ENCODE measurements at places on chromosomes 5 and 9.

- no peak for DNase-seq
Measured at GRCh38 chr9:109535365-109535764, 37.3 kb upstream of the PTPN3 start.

DNA sequence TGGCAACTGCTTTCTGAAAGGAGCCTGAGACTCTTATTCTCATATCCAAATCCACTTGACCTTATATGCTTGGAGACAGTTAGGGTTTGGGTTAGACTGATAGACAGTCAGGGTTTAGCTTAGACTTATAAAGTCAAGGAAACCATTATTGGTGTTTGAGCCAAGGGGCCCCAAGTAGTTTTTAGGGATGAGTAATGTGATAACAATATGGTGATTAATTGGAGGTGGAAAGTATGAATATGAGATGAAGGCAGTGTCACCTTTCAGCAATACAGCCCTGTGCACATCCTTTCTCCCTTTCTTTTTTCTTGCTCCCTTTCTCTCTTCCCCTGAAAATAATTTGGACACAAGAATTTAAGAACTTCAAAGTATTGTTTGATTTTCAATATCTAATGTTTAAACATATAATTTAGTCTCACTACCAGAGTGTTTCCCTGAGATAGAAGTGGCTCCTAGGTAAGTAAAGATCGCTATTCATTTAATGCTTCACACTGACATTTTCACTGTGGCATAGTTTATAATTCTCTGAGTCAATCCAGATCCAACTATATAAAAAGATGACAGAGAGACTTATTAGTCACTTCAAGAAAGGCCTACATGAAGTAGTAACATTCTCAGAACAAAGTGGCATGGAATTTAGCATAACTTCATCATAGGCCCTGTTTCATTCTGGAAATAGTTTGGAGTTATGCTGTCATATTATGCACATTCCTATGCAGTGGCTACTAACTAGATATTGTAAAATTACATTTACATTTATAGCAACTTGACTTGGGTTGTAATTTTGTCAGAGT, 200.8 kb downstream of the CHSY3 start:
- no peak for DNase-seq

- no peak for DNase-seq
Measured at GRCh38 chr9:134355561-134356279, 29.5 kb downstream of the RXRA start.

DNA sequence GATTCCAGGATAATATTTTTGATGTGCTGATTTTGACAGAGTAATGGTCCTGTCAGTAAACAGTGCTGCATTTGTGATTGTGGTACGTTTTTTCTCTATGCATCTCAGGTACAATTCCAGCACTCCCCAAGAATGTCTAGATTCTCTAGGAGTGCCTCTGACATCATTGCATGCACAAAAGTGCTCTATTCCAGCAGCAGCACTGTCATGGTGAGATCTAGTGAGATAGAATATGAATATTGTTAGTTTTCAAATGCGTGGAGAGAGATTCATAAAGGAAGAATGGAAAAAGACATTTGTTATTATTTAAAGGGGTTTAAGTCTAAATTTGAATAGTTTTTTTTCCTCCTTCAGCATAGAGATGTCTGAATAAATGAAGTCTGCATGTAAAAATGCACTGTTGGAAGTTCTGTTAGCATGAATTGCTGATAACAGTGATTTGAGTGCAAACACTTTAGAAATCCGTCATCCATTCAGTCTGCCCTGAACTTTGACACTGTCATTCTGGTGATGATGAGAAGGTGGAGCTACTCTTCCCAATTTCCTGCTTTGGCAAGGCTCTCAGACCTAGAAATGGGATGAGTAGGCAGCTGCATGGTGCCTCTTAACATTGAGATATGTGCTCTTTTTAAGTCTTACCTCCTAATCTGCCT, 84.6 kb downstream of the GAPVD1 start:
- no peak for DNase-seq

GRCh38 chr5:139131921-139132432, 66.2 kb downstream of the SIL1 start:
- DNase-seq, result no peak

- DNase-seq, result no peak
Measured at GRCh38 chr5:34009610-34010009, 1.8 kb upstream of the AMACR start.

DNA sequence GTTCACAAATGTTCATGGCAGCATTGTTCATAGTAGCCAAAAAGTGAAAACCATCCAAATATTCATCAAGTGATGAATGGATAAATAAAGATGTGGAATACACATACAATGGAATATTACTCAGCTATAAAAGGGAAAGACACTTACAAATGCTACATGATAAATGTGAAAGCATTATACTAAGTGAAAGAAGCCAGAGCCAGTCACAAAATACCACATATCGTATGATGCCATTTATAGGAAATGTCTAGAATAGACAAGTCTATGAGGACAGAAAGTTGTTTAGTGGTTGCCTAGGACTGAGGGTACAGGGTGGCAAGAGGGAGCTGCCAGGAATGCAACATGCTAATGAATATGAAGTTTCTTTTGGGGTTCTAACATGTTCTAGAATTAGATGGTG, 148.7 kb downstream of the DEPDC1B start:
- DNase-seq, result no peak

- no peak for DNase-seq
Measured at GRCh38 chr5:56359809-56360685, 126.9 kb upstream of the ANKRD55 start.

- DNase-seq, result no peak
Measured at GRCh38 chr5:150499437-150499956, 8.4 kb upstream of the NDST1 start.

DNA sequence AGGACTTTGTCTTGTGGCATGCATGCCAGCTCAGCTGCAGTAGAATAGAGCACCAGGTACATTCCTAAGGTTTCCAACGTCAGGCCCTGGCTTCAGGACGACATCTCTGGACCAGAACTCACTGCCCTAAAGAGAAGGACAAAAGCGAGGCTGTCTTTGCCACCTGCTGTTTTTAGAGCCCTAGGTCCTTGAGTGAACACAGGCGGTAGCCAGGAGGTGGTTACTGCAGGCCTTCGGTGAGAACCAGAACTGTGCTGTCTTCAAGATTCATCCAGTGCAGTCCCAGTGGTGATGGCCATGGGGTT, 288.9 kb upstream of the CDH18 start:
- DNase-seq, result no peak

- peak; percentile 49 for DNase-seq
Measured at GRCh38 chr5:95712347-95712958, 18.7 kb upstream of the RHOBTB3 start.

- no peak for DNase-seq
Measured at GRCh38 chr9:119218293-119218692, 150.9 kb downstream of the BRINP1 start.

- DNase-seq, result no peak
Measured at GRCh38 chr9:137956039-137956438, 78.5 kb downstream of the CACNA1B start.

- no peak for DNase-seq
Measured at GRCh38 chr5:124936626-124936933, 190.1 kb upstream of the ZNF608 start.

DNA sequence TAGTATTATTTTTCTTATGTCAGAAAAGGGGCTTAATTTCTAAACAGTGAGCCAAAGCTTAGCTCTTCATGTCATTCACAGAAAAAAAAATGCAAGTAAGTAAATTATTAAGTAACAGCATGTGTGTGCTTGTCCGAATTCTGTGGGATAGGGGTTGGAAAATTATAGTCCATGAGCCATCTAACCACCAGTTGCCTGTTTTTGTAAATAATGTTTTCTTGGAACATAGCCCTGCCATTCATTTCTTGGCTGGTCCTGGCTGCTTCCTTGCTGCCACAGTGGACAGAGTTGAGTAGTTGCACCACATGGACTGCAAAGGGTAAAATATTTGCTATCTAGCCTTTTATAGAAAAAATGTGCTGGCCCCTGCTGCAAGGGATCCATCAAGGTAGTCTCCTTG, 513.7 kb upstream of the WWC1 start:
- no peak for DNase-seq

DNA sequence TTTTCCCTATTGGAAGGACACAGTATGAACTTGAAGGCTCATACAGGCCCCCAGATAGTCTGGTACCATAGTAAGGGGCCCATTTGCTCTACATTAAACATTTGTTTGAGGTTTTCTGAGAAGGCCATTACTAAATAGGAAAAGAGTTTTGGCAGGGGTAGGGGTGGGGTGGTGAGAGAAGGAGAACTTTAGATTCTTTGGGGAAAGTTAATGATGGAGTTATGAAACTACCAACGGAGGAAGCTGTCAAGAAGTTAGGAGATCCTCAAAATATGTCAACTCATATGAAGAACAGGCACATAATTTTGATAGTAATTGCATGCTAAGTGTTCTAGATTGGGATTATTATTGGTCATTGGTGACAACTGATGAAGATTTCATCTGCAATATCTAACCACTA, 114.7 kb downstream of the TAF11L14 start:
- DNase-seq, result no peak

DNA sequence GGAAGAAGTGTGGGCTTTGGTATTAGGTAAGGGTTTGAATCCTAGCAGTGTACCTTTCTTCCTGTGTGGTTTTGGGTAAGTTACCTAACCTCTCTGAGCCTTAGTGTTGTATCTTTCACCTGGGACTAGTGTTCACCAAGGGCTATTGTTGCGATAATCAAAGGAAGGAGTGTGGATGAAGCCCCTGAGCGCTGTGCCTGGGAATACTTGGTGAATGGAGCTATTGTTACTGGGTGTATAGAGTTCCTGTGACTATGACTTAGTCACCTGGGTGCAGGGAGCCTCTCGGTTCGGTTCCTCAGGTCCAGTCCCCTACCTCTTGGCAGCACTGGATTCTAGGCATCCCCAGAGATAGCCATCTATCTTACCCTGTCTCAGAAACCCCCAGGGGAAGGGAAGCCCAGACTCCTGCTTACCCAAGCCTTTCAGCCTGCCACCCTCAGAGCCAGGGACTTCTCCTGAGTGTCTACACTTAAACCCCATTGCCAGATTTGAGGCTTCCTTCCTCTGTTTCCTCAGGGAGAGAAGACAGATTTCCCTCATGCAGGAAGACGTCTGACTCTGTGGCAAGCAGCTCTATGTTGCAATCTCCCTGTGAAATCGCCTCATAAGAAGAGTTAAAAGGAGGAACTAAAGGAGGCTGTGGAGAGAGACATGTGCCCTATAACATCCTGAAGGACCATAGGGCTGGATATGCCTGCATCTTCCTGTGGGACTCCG, 181.0 kb upstream of the PITX1 start:
- no peak for DNase-seq

- no peak for DNase-seq
Measured at GRCh38 chr5:174732036-174733020, 7.9 kb downstream of the MSX2 start.

GRCh38 chr5:82314964-82315758, 37.0 kb upstream of the RPS23 start:
- no peak for DNase-seq

DNA sequence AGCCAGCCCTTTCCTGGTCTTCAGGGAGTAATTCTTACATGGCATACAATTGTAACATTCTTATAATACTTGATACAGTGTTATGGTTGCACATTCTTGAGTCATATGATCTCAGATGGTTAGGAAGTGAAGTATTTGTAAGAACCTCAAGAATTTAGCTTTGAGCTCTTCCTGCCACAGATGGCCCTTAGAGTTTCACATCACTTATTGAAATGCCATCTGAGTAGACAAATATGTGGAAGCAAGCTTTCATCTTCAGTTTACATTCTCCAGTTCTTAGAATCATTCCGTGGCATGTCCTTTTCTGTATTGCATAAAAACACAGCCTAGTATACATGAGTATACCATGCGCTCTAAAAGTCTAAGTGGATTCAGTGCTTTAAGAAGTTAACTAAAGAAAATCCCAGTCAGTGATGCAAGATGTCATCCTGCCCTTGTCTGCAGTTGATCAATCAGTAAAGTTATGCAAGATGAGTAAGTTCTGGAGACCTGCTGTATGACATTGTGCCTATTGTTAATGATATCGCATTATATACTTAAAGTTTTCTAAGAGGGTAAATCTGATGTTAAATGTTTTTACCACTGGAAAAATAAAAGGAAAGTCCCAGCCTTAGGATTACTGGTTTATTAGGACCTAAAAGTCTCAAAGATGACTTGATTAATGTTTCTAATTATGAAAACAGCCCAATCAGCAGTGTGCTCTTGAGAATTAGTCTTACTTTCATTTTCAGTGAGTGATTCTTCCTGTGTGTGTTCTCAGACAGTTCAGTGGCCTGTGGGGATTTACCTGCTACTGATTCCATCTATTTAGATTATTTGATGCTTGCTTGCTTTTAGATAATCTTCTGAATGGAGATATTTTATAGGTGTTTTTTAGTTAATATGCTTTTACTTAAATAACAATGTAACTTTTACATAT, 29.4 kb downstream of the RHOBTB3 start:
- peak; percentile 78 for DNase-seq

GRCh38 chr5:54457094-54457862, 1.8 kb downstream of the HSPB3 start:
- DNase-seq, result no peak

DNA sequence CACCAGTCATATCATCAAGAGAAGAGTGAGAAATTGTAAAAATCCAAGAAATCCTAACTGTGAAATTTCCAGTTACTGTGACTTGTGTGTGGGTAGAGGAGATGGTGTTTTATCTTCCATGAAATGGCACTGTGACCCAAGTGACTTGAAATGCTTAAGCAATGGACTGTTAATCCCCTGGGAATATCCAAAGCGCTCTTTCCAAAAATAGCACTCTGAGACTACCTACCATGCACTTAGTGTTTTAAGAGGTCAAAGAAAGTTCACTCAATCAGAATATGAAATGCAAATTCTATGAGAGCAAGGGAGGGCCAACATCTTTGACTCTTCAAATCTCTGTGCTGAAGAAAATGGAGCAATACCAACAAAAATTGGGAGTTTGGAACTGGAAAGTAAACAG, 244.0 kb downstream of the GABRB2 start:
- no peak for DNase-seq

GRCh38 chr5:172620506-172620905, 20.6 kb upstream of the NEURL1B start:
- DNase-seq, result no peak

DNA sequence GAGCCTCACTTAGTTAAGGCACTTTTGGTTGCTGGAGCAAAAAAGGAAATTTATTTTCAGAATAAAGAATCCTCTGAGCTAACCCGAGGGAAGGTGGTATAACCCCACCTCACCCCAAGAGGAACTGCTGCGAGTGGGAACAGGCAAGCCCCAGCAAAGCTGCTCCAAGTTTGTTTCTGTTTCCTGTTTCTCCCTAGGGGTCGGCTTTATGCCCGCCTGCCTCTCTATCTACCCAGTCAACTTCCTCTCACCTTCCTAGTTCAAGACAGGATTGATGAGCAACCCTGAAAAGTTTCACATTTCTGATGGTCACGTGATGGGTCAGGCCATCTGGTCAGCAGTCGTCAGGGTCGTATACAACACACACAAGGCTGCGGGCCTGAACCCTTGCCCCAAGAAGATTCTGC, 31.1 kb downstream of the TRIO start:
- peak; percentile 57 for DNase-seq

Measured in endothelial cell of umbilical vein (primary cell).